ENCODE measurements at places on chromosomes 1 and 21. TPM values are rescaled to one million over a fixed set of nuclear protein-coding genes. Genes with fewer than 3 reads are reported as not detected.

Gene CNR2
- 0.10 TPM for total RNA-seq

Gene NME7
- total RNA-seq: 12.8 TPM

Gene CTH
- total RNA-seq: 2.1 TPM

Gene CELA2A
- not detected for total RNA-seq

Gene JAM2
- total RNA-seq: 29.0 TPM

Gene EDARADD
- total RNA-seq: 3.0 TPM
